IPS DF 6.9 (cell line): ENCODE measurements at places on chromosomes 6 and 20.

DNA sequence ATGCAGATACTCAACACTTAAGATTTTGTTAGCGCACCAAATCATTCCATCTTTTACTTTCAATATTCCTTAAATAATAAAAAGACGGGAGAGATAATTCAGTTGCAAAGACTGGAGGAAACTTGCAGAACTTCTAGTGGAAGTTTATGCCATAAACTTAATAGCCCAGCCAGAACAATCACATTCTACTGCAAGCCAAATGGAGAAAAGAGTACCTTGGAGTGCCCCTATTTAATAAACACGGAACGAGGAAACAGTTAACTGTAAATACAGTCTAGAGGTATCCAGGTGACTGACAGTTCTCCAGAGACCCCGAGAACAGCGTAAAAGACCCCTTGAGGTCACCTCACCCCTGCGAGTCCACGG lies 635 bp downstream of the SLC35B3 start:
- DNase-seq, result no peak

GRCh38 chr6:146770965-146771735 lies 172.4 kb downstream of the ADGB start:
- no peak for DNase-seq

GRCh38 chr6:149567945-149568585 lies 1.9 kb downstream of the GINM1 start:
- no peak for DNase-seq

DNA sequence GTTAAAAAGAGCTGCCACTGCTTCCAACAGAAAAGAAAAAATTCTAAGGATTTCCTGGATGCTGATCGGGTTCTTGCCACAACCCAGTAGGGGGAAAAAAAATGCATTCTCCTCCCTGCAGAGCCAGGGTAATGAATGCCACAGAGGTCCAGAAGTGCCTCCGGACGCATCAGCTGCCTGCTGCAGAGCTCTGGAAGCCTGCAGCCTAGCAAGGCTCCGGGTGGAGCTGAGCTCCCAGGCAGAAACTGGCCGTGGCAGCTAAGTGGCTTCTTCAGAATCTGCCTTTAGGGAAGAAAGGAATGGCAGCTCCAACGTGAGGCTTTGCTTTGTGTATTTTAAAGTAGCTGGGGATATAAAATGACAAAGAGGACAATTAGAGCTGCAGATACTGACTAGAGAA lies 155.0 kb downstream of the CFAP61 start:
- DNase-seq, result peak; percentile 25
